ENCODE measurements at places on chromosomes 1 and 21.

DNA sequence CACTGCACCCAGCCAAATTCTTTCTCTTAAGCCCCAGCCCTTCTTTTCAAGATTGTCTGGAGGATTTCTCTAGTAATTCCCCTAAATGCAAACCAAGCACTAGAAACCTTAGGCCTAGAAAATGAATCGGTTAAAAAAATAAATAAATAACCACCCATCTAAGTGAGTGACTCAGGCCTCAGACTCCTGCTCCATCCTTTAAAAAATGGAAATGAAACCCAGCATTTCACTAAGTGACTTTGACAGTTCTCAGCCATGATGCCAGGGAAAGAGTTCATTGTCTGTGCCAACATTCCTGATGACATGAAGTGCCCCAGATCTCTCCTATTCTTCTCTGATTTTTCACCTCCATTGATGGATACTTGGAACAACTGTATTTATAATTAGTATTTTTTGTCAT, 415.2 kb upstream of the DAB1 start:
- DNase-seq = no peak

DNA sequence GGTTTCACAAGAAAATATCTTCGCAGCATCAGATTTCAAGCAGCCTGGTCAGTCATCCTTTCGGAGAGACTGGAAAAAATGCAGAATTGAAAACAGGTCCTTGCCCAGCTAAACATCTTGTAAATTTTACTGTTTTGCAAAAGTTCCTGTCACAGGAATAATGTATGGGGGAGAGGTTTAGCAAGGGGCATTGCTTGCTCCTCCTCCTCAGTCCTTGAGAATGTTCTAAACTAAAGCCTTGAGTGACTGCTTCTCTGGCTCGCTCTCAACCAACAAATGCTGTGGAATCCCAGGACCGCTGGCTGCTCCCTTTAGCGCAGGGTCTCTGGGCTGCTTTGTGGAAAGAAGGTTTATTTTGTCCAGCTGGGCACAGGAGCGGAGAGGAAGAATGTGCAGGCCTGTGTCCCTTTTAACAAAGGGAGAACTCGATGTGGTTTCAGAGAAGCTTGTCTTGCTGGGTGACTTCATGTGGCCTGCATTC, 33.6 kb upstream of the FHAD1 start:
- DNase-seq = no peak

DNA sequence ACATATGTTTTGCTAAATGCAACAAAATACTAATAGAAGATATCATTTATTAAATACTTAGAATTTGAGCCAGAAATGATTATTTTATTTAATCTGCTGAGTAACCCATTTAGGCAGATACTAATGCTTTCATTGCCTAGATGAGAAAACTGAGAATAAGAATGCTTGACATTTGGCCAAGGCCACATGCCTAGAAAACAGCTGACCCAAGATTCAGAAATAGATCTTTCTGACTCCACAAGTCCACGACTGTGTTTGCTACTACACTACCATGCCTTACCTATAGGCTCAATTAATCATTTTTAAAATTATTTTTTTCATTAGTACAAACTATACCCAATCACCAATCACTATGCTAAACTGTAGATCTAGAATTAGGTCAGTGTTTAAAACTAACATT, 129.7 kb downstream of the ATP1B1 start:
- no peak for DNase-seq

GRCh38 chr1:215824245-215824644, 257.1 kb downstream of the KCTD3 start:
- DNase-seq = no peak

- no peak for DNase-seq
Measured at GRCh38 chr21:46115441-46116188, 17.7 kb downstream of the COL6A2 start.

- DNase-seq = no peak
Measured at GRCh38 chr21:27561116-27561515, 594.2 kb upstream of the ADAMTS5 start.

DNA sequence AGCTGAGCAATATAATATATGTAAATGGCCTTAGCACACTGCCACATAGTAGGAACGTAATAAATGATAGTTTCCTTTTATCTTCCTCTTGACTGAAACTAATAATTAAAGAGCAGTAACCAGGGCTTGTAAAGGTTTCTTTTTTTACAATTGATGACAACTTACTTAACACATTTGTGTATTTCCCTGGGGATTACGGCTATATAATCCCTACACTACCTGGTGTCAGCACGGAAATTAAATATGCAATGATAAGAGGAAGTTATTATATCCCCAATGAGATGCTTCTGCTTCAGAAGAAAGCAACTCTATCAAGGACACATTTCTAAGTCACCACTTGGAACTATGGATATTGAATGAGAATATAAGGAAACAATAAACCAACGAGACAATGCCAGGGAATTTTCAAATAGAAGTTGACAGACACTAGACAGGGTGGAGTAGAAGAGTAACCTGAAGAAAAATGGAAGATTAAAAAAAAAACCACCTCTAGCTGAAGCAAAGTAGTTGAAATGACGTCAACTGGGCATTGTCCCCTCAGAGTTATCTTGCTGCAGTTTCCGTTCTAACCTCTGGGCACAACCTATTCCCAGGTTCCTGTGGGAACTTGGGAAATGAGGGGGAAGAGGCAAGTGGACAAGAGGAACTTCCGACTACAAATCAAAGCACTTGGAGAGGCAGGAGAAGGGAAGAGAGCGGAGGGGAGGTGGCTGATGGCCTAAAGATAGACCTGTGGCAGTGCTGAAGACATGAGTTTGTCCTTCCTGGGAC, 66.5 kb downstream of the PLPP3 start:
- DNase-seq = no peak

DNA sequence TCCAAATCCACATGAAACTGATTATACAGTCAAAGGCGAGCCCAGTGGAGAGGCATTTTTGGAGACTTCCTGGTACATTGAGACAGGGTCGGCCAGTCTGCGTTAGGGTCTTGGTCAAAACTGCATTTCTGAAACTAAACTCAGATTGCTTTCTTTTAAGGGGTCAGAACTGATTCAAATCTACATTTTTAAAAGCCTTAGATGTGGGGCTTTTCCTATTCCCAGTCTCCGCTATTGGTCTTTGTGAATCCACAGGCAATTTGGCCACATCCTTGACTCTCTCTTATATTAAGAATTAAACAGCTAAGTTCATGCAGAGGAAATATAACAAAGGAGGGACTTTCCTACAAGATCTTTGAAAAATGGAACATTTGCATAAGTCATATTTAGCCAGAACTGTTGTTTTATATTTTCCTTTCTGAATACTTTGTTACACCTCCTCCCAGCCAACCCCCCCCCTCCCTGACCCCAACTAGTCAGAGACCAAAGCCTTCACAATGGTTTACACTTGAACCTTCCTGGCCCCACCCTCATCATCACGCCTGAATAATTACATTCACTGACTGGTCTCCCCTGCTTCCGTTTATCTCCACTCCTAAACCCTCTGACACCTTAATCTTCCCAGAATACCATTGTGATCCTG, 30.9 kb downstream of the SELL start:
- DNase-seq = peak; percentile 45

GRCh38 chr1:41293779-41294178, 51.7 kb upstream of the SCMH1 start:
- DNase-seq = no peak

- DNase-seq = no peak
Measured at GRCh38 chr1:234550341-234551031, 59.5 kb downstream of the IRF2BP2 start.

GRCh38 chr1:56477164-56478111, 101.9 kb downstream of the PLPP3 start:
- no peak for DNase-seq

GRCh38 chr1:14294860-14295536, 303.5 kb upstream of the KAZN start:
- DNase-seq = no peak

GRCh38 chr1:243902100-243902499, 52.1 kb upstream of the AKT3 start:
- DNase-seq = no peak

- no peak for DNase-seq
Measured at GRCh38 chr1:118123116-118123839, 61.8 kb downstream of the SPAG17 start.

GRCh38 chr1:66383168-66383567, 150.8 kb upstream of the SGIP1 start:
- no peak for DNase-seq
